ENCODE measurements at places on chromosomes 5 and 9. TPM values are rescaled to one million over a fixed set of nuclear protein-coding genes. Genes with fewer than 3 reads are reported as not detected.

DNA sequence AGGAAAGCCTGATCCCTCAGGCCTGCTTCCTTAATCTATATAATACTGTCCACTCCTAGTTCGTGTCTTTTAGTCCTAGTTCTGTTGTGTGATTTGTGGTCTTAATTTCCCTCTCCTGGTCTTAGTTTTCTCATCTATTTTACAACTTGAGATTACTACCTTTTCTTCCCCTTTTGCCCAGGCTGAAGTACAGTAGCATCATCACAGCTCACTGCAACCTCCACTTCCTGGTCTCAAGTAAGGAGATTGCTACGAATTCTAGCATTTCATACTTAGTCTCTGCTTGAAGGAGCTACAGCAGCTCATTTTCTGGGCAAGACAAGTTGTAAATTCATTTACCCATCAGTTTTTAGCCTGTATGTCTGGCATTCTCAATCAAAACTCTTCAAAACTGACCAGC is 5.5 kb downstream of the TRIM32 start:
- DNase-seq, result no peak

DNA sequence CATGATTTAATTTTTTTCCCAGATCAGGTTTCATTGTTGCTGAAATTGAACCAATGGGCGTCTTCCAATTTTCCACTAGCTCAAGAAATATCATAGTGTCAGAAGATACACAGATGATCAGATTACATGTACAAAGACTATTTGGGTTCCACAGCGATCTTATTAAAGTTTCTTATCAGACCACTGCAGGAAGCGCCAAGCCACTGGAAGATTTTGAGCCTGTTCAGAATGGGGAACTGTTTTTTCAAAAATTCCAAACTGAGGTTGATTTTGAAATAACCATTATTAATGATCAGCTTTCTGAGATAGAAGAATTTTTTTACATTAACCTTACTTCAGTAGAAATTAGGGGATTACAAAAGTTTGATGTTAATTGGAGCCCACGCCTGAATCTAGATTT is 251.6 kb downstream of the ADGRV1 start:
- no peak for DNase-seq

IL31RA gene
- total RNA-seq, result 0.16 TPM

SPATA31D3 gene
- total RNA-seq, result not detected

Measured in myocyte (in vitro differentiated cells).